ENCODE measurements at places on chromosomes 1 and 21. TPM values are rescaled to one million over a fixed set of nuclear protein-coding genes. Genes with fewer than 3 reads are reported as not detected.

Gene TACSTD2
- 0.52 TPM for total RNA-seq

Gene NECTIN4
- total RNA-seq: not detected

Gene ABCB10
- 11.5 TPM for total RNA-seq

Gene KRTAP19-3
- total RNA-seq: not detected

Gene SHE
- total RNA-seq: 8.4 TPM

Gene MLLT11
- 2.1 TPM for total RNA-seq

Gene PRR9
- total RNA-seq: not detected

Gene GPX7
- 96.0 TPM for total RNA-seq

Gene LIN28A
- total RNA-seq: not detected

Gene FABP3
- 201 TPM for total RNA-seq

Gene MSH4
- 1.0 TPM for total RNA-seq

Gene AMY2A
- not detected for total RNA-seq

Gene OR2L13
- not detected for total RNA-seq

Gene IFNLR1
- total RNA-seq: not detected

Gene DENND2C
- total RNA-seq: 7.8 TPM

Gene GNG4
- 1.0 TPM for total RNA-seq

Gene B4GALT2
- 29.7 TPM for total RNA-seq

Gene TAS1R1
- 5.7 TPM for total RNA-seq

Gene CDC14A
- total RNA-seq: 17.2 TPM

Gene SF3B4
- 8.4 TPM for total RNA-seq

Gene LCE6A
- not detected for total RNA-seq

Gene ATAD3C
- not detected for total RNA-seq

Gene POMGNT1
- total RNA-seq: 23.5 TPM

Gene CELA2B
- total RNA-seq: 1.6 TPM

Gene APP
- 141 TPM for total RNA-seq

Gene S100A9
- 218 TPM for total RNA-seq

Gene TMEM54
- 5.2 TPM for total RNA-seq

Gene GNAT2
- total RNA-seq: not detected

Gene CD34
- total RNA-seq: 20.9 TPM

Data from skeletal muscle tissue (tissue), 5 donors.